ENCODE measurements at places on chromosomes 12 and 14. TPM values are rescaled to one million over a fixed set of nuclear protein-coding genes. Genes with fewer than 3 reads are reported as not detected.

DNA sequence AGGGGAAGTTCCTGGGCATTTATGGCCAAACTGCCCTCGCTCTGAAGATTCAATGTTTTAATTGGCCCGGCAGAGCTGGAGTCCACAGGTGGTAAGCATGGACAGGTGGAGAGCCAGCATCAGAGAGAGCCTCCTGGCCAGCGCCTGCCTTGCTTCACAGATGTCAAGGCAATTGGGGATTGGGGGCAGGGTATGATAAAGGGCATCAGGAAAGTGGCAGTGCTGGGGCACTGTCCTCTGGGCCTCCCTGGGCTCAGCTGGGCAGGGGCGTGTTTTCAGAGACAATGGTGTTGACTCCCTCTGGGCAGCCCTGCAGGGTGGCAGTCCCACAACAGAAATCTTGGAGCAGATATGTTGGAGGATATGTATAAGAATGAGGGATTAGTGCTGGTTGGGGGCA is 237.3 kb downstream of the CACNA1C start:
- no peaks in the 10 kb centered on the region for H3K36me3 ChIP-seq
- no peak overlapping the region for H3K4me3 ChIP-seq
- H3K27me3 ChIP-seq, result no peaks in the 10 kb centered on the region
- no peak overlapping the region for H3K27ac ChIP-seq
- no peaks in the 10 kb centered on the region for H3K4me1 ChIP-seq

GRCh38 chr12:24705741-24706358 is 243.1 kb downstream of the BCAT1 start:
- H3K27me3 ChIP-seq, result no peaks in the 10 kb centered on the region
- H3K27ac ChIP-seq, result no peak overlapping the region
- no peaks in the 10 kb centered on the region for H3K4me1 ChIP-seq
- H3K4me3 ChIP-seq, result no peak overlapping the region
- no peaks in the 10 kb centered on the region for H3K36me3 ChIP-seq
- no peak for DNase-seq

GRCh38 chr12:103161582-103162362 is 204.3 kb downstream of the ASCL1 start:
- DNase-seq, result no peak
- no peaks in the 10 kb centered on the region for H3K36me3 ChIP-seq
- H3K4me3 ChIP-seq, result no peak overlapping the region
- no peaks in the 10 kb centered on the region for H3K4me1 ChIP-seq

- H3K27me3 ChIP-seq, result no peaks in the 10 kb centered on the region
- no peak for DNase-seq
- no peak overlapping the region for H3K4me3 ChIP-seq
- no peak overlapping the region for H3K27ac ChIP-seq
- H3K4me1 ChIP-seq, result no peaks in the 10 kb centered on the region
These were observed 1165.2 kb downstream of the FSCB start for GRCh38 chr14:43341921-43342320.

GRCh38 chr14:100467046-100467750 is 120.0 kb downstream of the BEGAIN start:
- peaks cover 19% of the 10 kb centered on the region for H3K4me1 ChIP-seq
- 0 out of 2 replicates have a peak overlapping the region, but pooled peaks have one; percentile 17 for H3K27ac ChIP-seq
- DNase-seq, result no peak
- no peak overlapping the region for H3K4me3 ChIP-seq

- no peak overlapping the region for H3K4me3 ChIP-seq
- no peak for DNase-seq
- H3K27me3 ChIP-seq, result no peaks in the 10 kb centered on the region
- H3K36me3 ChIP-seq, result no peaks in the 10 kb centered on the region
- H3K4me1 ChIP-seq, result no peaks in the 10 kb centered on the region
These were observed 249.8 kb upstream of the GARIN2 start for GRCh38 chr14:66939409-66939808.

DNA sequence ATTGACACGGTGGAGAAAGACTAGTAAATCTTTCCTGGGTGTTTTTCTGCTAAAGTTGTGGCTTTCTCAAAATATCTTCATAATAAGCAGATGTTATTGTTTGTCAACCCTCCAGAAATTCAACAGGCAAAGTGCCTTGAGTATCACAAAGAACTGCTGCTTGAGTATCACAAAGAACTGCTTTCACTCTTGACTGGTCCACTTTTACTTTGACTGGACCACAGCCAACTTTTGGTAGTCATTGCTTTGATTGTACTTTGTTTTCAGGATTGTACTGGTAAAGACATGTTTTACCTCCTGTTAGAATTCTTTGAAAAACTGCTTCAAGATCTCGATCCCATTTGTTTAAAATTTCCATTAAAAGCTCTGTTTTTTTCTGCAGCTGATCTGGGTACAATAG is 62.6 kb downstream of the PDZRN4 start:
- no peak overlapping the region for H3K4me3 ChIP-seq
- H3K27me3 ChIP-seq, result no peaks in the 10 kb centered on the region
- H3K4me1 ChIP-seq, result no peaks in the 10 kb centered on the region
- DNase-seq, result no peak

DNA sequence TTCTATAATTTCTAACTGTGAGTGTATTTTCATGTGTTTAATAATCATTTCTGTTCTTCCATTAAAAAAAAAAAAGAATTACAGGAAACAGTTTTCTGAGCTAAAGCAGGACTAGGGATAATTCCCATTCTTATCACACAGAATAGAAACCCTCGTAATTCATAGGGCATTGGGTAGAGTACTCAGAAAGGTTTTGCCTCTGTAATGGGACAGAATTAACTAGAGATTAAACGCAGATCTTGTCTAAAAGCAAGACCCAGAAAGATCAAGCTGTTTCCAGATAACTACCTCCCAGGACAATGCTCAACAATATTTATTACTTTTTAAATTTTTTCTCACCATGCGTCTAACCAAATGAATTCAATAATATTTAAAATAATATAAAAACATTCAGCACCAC is 10.2 kb downstream of the GSKIP start:
- no peaks in the 10 kb centered on the region for H3K36me3 ChIP-seq
- H3K27ac ChIP-seq, result no peak overlapping the region
- H3K4me3 ChIP-seq, result no peak overlapping the region
- no peaks in the 10 kb centered on the region for H3K4me1 ChIP-seq

GRCh38 chr14:37594238-37594970 is 645 bp downstream of the FOXA1 start:
- DNase-seq, result peak; percentile 32
- H3K36me3 ChIP-seq, result no peaks in the 10 kb centered on the region
- H3K27me3 ChIP-seq, result no peaks in the 10 kb centered on the region
- peak overlapping the region; percentile 65 for H3K27ac ChIP-seq
- H3K4me3 ChIP-seq, result peak overlapping the region; percentile 62
- no peaks in the 10 kb centered on the region for H3K4me1 ChIP-seq

DNA sequence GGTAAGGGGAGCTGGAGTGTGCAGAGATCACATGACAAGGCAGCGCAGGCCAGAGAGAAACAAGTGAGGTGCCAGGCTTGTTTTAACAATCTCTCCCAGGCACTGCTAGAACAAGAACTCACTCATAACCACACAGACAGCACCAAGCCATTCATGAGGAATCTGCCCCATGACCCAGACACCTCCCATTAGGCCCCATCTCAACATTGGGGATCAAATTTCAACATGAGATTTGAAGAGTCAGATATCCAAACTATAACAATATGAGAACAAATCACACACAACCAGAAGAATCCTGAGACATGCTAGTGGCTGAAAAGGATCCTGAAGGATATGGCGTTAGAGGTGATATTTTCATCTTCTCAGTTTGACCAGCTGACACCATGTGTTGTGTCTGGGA is 21.9 kb downstream of the OR6J1 start:
- H3K27me3 ChIP-seq, result no peaks in the 10 kb centered on the region
- H3K4me3 ChIP-seq, result no peak overlapping the region
- H3K4me1 ChIP-seq, result no peaks in the 10 kb centered on the region
- no peak for DNase-seq

Gene FAM186B
- total RNA-seq, result 0.13 TPM

Gene C14orf180
- not detected for total RNA-seq

Gene SPRING1
- 71.1 TPM for total RNA-seq

Gene KCNJ8
- not detected for total RNA-seq

Gene MYH6
- total RNA-seq, result not detected

Data from Panc1 (cell line).